ENCODE measurements at places on chromosomes 3 and 15. TPM values are rescaled to one million over a fixed set of nuclear protein-coding genes. Genes with fewer than 3 reads are reported as not detected.

The OR5K3 gene
- total RNA-seq, result not detected

The SPINK8 gene
- total RNA-seq, result not detected

The P2RY12 gene
- total RNA-seq, result 3.4 TPM

The UNC13C gene
- 0.43 TPM for total RNA-seq

The TMEM266 gene
- total RNA-seq, result not detected

The CPA3 gene
- 5.1 TPM for total RNA-seq

The RCN2 gene
- 26.7 TPM for total RNA-seq

The VGLL3 gene
- 6.3 TPM for total RNA-seq

The MDFIC2 gene
- not detected for total RNA-seq

DNA sequence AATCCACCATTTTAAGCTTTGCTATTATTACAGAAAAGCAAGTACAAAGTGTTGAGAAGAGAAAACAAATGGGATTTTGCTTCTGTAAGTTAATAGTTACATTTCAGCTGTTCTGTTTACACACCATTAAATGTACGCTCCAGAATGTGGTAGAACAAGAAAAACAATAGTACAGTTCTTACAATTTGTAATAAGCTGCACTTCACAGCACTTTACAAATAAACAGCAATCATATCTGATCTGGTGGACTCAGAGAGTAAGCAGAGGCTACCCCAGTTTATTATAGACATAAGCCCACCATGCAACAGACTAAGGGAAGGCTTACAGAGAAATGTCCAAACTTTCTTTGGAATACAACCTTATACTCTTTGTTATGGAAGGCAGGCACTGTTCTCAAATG is 126.4 kb downstream of the OXSM start:
- DNase-seq, result no peak

DNA sequence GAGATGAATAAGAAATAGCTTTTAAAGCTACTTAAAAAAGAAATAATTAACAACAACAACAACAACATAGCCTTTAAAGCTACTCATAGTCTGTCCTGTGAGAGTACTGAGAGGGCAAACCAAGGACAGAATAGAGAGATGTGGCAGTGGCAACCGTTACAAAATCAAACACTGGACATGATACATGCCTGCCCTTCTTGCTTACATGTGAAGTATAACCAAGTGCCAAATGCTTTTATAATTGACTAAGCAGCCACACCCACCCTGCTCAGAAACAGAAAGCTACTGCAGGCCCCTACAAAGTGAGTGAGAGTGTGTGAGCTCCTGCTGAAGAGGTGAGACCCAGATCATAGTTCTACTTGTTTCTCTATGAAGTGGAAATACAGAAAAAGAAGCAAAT is 38.4 kb downstream of the NDUFB4 start:
- no peak for DNase-seq

GRCh38 chr3:170128977-170129431 is 52.5 kb downstream of the PHC3 start:
- no peak for DNase-seq

- DNase-seq, result peak; percentile 4
Measured at GRCh38 chr3:38552364-38552763, 56.2 kb downstream of the EXOG start.

DNA sequence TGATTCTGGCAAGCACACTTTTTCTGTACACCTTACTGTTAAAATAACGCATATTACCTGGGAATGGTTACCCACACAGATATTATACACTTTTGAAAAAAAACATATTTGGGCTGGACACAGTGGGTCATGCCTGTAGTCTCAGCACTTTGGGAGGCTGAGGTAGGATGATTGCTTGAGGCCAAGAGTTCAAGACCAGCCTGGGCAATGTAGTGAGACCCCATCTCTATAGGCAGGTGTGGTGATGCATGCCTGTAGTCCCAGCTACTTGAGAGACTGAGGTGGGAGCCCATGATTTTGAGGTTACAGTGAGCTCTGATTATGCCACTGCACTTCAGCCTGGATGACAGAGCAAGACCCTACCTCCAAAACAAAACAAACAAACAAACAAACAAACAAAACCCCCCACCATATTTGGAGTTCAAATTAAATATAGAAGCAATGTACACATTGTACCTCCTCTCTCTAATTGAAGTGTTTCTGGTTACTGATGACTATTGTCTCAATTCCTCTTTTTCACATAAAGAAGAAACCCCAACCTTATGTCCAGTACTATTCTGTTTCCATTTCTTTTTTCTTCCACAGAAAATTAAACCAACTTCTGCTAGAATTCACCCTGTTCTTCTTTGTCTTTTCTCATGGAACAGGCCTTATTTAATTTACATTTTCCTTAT is 152.6 kb upstream of the UMPS start:
- DNase-seq, result no peak

- DNase-seq, result no peak
Measured at GRCh38 chr3:132843349-132843748, 121.1 kb upstream of the NPHP3 start.

DNA sequence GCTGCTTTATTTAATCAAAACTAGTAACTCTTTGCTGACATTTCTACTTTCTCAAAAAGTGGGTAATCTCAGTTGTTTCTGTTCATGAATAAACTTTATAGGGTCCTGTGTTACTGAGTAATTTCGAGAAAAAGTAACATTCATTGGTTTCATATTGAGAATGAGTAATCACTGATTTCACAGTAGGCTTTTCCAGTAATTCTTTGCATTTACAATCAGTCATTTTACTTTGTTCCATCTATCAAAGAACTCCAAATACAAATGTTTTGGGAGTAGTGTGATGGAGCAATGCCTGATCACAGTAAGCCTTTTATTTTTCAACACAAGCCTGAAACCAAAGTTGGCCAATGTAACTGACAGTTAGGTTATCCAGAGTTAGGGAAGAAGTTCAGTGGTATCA is 353.6 kb downstream of the ULK4 start:
- DNase-seq, result no peak

- no peak for DNase-seq
Measured at GRCh38 chr15:64138331-64138941, 13.1 kb upstream of the SNX22 start.

GRCh38 chr3:105774444-105775180 is 94.2 kb downstream of the CBLB start:
- no peak for DNase-seq

GRCh38 chr3:141289228-141289772 is 57.7 kb downstream of the PXYLP1 start:
- no peak for DNase-seq

DNA sequence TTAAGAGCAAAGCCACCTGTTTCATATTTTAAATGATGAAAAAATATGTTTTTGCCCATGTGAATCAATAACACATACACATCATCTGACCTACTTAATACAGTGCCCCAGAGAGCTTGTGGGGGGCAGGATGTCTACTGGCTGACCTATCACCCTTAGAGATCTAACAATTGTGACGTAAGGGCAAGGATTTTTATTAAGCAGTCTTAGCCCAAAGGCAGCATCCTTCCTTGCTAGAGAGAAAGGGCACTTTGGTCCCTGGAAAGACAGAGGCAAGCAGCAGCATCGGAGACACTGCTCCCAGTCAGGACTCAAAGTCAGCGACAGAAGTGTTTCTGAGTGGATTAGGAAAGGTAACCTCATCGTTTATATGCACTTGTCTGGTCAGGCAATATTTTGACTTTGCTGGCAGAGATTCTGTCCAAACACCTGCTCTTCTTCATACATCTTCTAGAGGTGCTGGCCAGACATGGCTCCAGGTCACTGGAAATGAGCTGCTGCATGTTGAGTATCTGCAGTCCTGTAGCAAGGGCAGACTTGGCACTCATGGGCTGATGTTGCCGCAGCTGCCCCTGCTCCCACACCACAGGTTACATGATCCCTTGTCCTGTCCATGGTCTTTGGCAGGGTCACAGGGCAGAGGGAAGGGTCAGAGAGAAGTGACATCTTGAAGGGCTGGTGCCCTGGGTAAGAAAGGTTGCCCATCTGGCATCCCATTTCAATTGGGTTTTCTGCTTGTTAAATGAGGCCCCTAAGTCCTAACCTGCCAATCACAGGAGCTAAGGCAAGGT is 1.8 kb downstream of the CXCR6 start:
- DNase-seq, result peak; percentile 28

- no peak for DNase-seq
Measured at GRCh38 chr15:59392299-59392698, 19.6 kb upstream of the MYO1E start.

GRCh38 chr15:66014635-66015182 is 145.4 kb downstream of the RAB11A start:
- no peak for DNase-seq

DNA sequence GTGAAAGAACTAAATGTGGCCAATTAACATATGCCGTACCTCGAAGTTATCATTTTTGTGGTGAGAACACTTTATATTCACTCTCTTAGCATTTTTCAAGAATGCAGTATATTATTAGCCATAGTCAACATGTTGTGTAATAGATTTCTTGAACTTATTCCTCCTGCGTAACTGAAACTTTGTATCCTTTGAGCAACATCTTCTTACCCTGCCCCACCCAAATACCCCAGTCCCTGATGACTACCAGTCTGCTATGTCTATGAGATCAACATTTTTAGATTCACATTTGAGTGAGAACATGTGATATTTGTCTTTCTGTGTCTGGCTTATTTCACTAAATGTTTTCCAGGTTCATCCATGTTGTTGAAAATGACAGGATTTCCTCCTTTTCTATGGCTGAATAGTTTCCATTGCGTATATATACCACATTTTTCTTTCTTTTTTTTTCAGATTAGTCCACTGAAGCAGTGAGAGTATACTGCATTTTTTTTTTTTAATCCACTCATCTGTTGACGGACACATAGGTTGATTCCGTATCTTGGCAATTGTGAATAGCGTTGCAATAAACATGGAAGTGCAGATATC is 12.7 kb upstream of the KBTBD8 start:
- DNase-seq, result no peak

GRCh38 chr15:37967788-37968187 is 33.3 kb downstream of the TMCO5A start:
- no peak for DNase-seq

- peak; percentile 67 for DNase-seq
Measured at GRCh38 chr15:69755551-69756310, 303.1 kb downstream of the RPLP1 start.

GRCh38 chr15:96551196-96551595 is 220.7 kb downstream of the NR2F2 start:
- DNase-seq, result no peak

GRCh38 chr15:48914717-48915116 is 36.8 kb downstream of the EID1 start:
- DNase-seq, result no peak

DNA sequence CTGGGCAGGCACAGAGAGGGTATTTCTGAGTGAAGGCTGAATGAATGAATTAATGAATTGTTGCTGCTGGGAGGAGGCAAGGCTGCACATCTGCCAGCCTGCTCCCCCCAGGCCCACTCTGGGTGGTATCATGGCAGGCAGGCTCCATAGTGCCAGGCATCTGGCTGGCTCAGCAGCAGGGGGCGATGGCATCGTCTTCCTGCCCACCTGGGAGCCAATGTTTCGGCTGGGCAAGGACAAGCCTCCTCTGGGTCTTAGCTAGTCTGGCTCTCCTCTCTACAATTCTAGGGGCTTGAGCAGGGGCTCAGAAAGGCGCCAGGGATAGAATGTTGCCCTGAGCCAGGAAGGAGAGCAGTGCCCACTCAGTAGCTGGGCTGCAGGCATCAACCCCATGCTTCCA is 1.7 kb upstream of the TLR9 start:
- no peak for DNase-seq

Data from heart left ventricle (tissue), 16 donors.